ENCODE measurements at places on chromosomes 4 and X.

DNA sequence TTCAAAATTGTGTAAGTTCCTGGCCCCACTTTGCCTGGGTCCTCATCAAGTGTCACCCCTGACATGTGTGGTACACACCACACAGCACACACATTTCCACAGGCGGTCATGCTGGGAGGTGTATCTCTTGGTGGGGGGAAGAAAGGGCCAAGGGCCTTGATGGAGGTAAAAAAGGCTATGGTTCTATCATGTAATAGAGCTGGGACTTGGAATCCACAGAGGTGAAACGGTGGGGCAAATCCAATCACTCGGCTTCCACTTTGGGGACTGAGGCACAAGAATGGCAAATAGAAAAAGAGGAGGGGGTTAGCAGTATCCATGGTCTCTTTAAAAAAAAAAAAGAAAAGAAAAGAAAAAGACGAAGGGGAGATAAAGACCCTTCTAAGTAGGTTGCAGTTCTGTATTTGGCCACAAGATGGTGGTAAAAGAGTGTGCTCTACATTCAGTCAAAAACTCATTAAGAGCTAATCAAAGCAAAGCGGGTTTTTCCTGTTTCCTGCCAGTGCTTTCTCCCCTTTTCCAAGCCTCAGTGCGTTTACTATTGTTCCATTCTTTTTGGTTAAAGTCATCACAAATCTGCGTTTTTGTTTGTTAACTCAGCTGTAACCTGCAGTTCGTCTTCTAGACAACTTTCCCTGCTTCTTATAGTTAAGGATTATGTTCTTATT lies 37.0 kb upstream of the ATP6AP2 start:
- peak; percentile 48 for DNase-seq

- DNase-seq, result no peak
These were observed 34.6 kb downstream of the PDLIM5 start for GRCh38 chr4:94486372-94486801.

DNA sequence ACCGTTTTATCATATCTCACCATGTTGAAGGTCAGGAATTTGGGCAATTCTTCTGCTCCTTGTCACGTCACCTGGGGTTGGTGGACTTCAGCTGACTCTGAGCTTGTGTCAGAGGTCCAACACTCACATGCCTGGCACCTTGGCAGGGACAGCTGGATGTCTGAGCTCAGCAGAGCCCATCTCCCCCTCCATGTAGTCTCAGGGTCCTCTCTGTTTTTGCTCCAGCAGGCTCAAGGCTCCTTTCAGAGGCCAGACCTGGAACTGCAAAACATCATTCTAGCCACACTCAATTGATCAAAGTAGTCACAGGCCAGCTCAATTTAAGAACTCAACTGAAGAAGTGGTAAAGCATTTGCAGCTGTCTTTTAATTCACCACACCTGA lies 45.4 kb downstream of the EDNRA start:
- no peak for DNase-seq

GRCh38 chr4:22614114-22614513 lies 78.6 kb upstream of the GBA3 start:
- DNase-seq, result no peak

- DNase-seq, result no peak
These were observed 299.3 kb downstream of the FBXW7 start for GRCh38 chr4:152236519-152237056.

DNA sequence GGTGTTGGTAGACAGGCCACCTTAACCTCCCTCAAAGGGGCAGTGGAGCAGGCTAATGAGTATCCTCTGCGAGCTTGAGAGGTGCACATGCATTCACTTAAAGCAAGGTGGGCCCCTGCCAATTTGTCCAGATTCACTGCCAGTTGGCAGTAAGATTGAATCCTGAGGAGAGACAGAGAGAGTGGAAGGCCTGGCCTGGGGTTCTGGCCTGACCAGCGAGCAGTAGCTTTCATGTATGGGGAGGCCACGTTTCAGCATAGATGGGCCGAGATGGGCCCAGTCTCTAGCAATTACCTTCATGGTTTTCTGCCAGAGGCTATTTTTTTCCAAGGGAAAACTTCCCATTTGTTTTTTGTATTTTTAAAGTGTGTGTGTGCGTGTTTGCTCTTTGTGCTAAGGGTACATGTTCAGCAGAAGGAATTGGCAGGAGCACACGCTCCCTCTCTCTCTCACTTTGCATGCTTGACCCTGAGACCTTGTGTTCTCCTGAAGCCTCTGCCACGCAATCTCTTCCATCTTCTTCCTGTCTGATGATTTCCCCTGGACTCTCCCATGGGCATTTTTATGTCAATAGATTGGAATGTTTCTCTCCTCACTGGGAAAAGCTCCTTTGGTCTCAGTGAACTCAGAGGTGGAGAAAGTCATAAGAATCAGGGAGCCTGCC lies 215.8 kb upstream of the SFRP2 start:
- DNase-seq, result no peak

DNA sequence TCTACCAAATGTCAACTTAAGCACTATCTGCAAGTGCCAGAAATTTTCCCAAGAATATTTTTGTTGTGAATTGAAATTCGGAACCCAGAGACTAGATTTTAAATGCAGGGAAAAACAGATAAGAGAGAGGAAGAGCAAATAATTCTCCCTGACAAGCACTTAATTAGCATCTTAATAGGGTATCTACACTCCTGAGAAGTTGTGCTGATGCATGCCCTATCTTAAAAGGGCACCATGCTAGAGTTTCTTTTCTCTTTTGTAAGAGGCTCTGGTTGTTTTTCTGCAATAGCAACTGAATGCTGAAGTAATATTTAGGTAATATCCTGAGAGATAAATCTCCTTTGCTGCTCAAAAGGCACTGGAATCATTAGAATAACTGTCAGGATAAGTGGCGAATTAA lies 139.9 kb upstream of the UGT8 start:
- DNase-seq, result no peak

GRCh38 chr4:37540486-37540885 lies 145.7 kb downstream of the RELL1 start:
- DNase-seq, result no peak

DNA sequence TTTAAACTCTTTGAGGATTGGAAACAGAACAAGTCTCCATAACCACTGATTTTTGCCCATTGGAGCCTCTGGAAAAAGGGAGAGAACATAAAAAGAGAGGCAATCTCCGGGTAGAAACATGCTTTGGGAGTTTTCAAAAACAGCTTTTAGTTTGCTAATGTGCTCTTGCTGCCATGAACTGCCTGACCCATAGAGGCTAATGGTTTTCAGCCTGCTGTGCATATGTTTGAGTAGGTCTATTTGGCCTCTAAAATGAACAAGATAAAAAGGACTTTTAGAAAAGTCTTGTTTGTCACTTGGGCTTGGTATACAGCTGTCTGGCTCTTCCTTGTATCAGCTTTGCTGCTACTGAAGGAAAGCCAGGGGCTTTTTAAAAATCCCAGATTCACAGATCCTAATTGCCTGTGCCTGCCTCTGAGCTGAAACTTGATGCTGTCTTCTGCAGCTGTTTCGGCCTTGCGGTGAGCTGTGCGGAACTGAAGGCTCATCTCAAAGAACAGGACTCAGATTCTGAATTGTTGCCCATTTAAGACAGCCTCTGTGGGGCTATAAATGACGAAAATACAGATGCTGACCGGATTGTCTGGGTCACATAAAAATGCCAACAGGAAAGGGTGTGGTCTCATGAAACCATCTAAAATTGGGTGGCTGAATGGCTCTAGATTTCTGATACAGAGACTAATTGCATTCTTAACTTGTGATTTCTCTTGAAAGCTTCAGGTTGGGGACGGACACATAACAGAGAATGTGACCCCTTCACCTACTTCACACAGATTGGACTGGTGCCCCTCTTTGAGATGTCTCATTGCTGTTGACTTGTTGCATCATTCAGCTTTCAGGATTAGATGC lies 18.4 kb upstream of the ZNF41 start:
- no peak for DNase-seq

Measured in CD4-positive, alpha-beta T cell treated with Interleukin-17A for 1 hour (primary cell).